ENCODE measurements at places on chromosomes 4 and X. TPM values are rescaled to one million over a fixed set of nuclear protein-coding genes. Genes with fewer than 3 reads are reported as not detected.

USP17L26 gene
- total RNA-seq, result not detected

SPIN3 gene
- 5.7 TPM for total RNA-seq

CPLX1 gene
- total RNA-seq, result 16.5 TPM

NHS gene
- 4.3 TPM for total RNA-seq

TRIM61 gene
- not detected for total RNA-seq

PLS3 gene
- total RNA-seq, result 23.8 TPM

MRPS18C gene
- total RNA-seq, result 57.6 TPM

PAGE1 gene
- total RNA-seq, result not detected

PLP2 gene
- total RNA-seq, result 227 TPM

CRMP1 gene
- total RNA-seq, result 1.2 TPM

LINC00632 gene
- total RNA-seq, result 12.1 TPM

CDKL2 gene
- total RNA-seq, result 2.0 TPM

HTR2C gene
- total RNA-seq, result not detected

APLN gene
- total RNA-seq, result 0.15 TPM

SLC39A8 gene
- 104 TPM for total RNA-seq

MID1 gene
- 38.3 TPM for total RNA-seq

SH3BGRL gene
- total RNA-seq, result 27.9 TPM

RPS6KA6 gene
- 11.9 TPM for total RNA-seq

PJA1 gene
- 9.8 TPM for total RNA-seq

CTAG2 gene
- not detected for total RNA-seq

FATE1 gene
- not detected for total RNA-seq

SPANXA2 gene
- total RNA-seq, result not detected

SLC9A7 gene
- total RNA-seq, result 2.2 TPM

PLAC1 gene
- not detected for total RNA-seq

F9 gene
- not detected for total RNA-seq

SLC6A14 gene
- total RNA-seq, result 1.8 TPM

TLR1 gene
- total RNA-seq, result 1.2 TPM

DOCK11 gene
- total RNA-seq, result 8.7 TPM

JAKMIP1 gene
- total RNA-seq, result 0.19 TPM

TKTL1 gene
- total RNA-seq, result not detected

RBM46 gene
- total RNA-seq, result not detected

USP17L27 gene
- total RNA-seq, result not detected

BEND2 gene
- not detected for total RNA-seq

GATA1 gene
- total RNA-seq, result 0.77 TPM

SSX2B gene
- total RNA-seq, result not detected

NAA10 gene
- 115 TPM for total RNA-seq

CXCL6 gene
- 0.42 TPM for total RNA-seq

SYAP1 gene
- 63.5 TPM for total RNA-seq

MAOB gene
- 4.4 TPM for total RNA-seq

MAGEC2 gene
- 0.17 TPM for total RNA-seq

SSX3 gene
- not detected for total RNA-seq

PRPS2 gene
- 67.0 TPM for total RNA-seq

PPM1K gene
- total RNA-seq, result 7.8 TPM

SH3RF1 gene
- total RNA-seq, result 50.2 TPM

PAGE5 gene
- not detected for total RNA-seq

ATP8A1 gene
- 19.1 TPM for total RNA-seq

CPE gene
- total RNA-seq, result 13.8 TPM

GLRA3 gene
- total RNA-seq, result not detected

PRKG2 gene
- 2.3 TPM for total RNA-seq

NHSL2 gene
- total RNA-seq, result 1.0 TPM

VCX2 gene
- not detected for total RNA-seq

ANOS1 gene
- total RNA-seq, result 0.52 TPM

GPR173 gene
- 1.2 TPM for total RNA-seq
